ENCODE measurements at places on chromosomes 4 and X.
A peak's percentile ranks its signal among the peaks of the same experiment; 100 is the strongest.

GRCh38 chr4:87974856-87975462 is 555 bp upstream of the SPP1 start:
- no peak for DNase-seq

- DNase-seq: no peak
Measured at GRCh38 chr4:88964450-88964849, 92.5 kb downstream of the FAM13A start.

DNA sequence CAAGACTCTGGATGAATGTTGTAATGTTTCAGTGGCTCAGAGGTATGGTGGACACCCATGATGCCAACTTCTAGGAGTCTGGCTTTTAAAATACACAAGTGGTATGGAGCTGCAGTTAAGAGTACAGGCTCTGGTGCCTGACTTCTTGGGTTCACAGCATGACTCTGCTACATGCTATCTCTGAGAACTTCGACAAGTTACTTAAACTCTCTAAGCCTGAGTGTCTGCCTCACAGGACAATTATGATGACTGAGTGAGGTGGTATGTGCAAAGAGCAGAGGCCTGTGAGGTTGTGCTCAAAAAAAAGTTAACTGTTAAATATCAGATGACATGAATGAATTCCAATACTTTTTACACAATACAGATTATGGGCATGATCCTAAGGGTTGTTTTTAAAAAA is 90.9 kb upstream of the SRD5A3 start:
- no peak for DNase-seq

- no peak for DNase-seq
Measured at GRCh38 chr4:45502471-45502870, 621.4 kb downstream of the GABRG1 start.

DNA sequence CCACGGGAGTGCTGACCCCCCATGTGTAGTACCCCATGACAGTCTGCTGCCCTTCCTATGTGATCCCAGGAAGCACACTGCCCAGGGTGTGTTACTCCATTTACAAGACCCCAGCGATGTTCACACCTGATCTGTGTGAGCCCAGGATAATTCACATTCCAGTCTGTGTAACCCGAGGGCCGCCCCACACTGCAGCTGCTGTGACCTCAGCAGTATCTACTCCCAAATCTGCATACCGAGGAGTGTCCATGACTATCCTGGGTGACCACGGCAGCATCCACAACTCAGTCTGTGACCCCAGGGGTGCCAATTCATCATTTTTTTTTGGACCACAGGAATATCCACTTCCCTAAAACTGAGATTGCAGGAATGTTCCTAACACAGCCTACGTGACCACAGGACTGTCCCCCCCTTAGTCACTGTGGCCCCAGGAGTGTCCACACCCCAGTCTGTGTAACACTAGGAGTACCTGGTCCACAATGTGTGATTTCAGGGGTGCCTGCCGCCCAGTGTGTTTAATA is 7.8 kb upstream of the GLOD5 start:
- no peak for DNase-seq

DNA sequence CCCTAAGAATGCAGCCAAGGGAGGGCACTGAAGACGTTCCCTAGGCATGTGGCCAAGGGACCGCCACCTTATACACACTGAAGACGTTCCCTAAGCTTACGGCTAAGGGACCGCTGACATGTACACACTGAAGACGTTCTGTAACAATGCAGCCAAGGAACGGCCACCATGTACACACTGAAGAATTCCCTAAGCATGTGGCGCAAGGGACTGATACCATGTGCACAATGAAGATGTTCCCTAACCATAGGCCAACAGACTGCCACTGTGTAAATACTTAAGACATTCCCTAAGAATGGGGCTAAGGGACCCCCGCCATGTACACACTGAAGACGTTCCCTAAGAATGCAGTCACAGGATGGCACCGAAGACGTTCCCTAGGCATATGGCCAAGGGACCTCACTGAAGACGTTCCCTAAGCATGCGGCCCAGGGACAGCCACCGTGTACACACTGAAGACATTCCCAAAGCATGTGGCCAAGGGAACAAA is 36.1 kb downstream of the DHRSX start:
- DNase-seq: no peak

DNA sequence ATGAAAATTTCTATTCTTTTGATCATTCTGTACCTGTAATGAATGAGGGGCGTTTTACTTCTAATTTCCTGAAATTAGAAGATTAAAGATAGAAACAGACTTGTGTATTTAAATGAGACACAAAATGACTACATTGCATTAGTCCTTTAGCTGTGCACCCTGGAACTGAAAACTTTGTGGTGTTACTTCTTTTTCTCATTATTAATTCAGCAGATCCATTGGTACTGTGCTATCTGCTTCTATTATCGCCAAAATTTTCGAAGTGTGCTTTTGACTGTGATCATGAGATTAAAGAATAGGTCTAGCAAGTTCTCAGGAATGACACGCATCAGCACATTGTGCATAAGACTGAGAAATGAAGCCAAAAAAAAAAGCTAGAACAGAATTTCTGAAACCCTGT is 1938.9 kb upstream of the TENM3 start:
- no peak for DNase-seq

DNA sequence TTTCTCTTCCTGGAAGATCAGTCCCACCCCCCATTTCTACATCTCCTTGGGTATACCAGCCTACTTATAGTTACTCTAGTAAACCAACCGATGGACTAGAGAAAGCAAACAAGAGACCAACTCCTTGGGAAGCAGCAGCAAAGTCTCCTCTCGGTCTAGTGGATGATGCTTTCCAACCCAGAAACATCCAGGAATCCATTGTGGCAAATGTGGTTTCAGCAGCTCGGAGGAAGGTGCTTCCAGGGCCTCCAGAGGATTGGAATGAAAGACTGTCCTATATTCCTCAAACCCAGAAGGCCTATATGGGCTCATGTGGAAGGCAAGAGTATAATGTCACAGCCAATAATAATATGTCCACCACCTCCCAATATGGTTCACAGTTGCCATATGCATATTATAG is 78.2 kb upstream of the MYOZ2 start:
- DNase-seq: no peak

DNA sequence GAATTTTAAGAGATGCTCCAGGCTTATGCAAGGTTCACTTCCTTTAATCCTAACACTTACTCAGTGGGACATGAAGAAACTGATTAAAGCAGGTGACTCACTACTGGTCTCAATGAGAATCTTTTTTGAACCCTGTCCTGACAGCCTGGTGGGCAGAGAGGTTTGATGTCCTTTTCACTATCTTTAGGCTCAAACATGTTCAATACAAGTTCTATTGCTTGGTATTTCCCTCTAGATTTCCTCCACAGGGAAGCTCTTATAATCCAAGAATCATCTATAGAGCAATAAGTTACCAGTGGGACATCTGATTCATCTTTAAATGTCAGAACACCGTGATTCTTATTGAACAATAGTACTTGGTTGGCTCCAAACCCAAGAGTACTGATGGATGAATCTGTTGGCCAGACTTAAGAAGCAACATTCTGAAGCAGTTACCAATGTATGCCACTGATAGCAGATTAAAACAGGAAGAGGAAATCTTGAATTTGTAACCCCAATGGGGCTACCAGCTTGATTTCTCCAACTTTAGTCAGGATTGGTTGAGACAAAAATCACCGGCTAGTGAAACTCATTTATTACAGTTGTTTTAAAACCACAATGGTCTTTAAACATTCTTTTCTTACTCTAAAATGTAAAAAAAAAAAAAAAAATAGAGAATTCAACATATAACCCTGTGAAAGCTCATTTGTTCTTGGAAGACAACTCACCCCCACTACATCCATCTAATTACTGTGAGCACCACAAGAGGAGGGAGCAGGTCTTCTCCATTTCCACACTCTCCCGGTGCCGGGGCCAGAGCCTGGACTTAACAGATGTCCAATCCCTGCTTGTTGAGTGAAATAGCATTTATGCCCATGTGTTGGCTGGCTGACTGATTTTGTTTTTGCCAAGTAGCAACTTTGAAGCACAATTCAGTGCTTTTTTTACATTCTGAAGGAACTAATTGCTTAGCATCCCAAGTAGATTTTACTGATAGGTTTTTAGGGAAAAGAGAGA is 43.3 kb downstream of the FGFBP1 start:
- no peak for DNase-seq

- DNase-seq: no peak
Measured at GRCh38 chr4:8221476-8221875, 22.4 kb downstream of the SH3TC1 start.

- no peak for DNase-seq
Measured at GRCh38 chr4:105092768-105093167, 53.9 kb upstream of the TET2 start.

DNA sequence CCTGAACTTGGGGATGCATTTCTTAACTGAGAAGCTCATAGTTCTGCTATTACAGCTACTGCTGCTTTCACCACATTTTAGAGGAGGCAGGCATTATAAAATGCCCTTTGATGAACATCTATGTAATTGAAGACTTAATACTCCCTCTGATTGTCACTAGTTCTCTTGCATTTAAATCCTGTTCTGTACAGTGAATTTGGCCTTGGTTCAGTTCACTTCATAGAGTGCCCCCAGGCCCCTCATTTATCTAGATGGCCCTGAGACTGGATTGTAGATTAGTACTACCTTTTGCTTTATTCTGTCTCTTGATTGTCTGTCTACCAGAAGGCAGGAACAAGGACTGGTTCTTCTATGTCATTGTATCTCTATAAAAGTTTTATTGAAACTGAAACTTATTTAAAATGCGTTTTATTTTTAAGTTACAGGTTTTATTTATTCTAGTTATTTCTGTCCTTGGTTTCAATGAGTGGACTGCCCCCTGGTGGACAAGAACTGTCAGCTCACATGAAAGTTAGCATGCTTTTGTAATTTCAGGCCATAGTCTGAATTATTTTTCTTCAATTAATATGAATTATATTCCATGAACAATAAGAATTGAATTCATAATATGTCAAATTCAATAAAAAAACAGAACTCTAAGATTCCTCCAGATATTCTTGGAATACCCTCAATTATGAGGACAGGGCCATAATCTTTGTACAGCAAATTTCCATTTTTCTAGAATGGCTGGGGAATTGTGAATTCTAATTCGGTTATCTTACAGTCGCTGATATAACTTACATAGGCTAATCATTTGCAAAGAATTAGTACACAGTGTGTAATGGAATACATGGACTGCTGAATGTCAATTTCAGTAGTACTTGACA is 47.2 kb upstream of the TMEM33 start:
- DNase-seq: peak; percentile 14

- DNase-seq: no peak
Measured at GRCh38 chr4:53646795-53647194, 55.5 kb upstream of the LNX1 start.

DNA sequence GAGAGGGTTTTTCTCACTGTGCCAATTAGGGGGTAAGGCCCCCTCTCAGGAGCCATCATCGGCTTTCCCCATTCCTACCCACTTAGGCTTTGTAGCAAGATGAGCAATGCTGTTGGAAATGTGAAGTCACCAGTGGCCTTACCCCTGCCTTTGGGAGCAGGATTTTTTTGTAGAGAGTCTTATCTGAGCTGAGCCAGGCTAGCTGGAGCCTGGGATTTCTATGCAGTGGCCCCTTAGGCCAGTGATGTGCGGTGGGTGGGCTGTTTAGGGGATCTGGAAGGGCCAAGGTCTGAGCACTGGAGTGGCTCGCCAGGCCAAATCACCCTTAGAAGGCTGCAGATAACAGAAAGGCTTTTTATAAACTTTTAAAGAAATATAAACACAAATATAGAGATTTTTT is 4.2 kb downstream of the CXorf65 start:
- DNase-seq: no peak

DNA sequence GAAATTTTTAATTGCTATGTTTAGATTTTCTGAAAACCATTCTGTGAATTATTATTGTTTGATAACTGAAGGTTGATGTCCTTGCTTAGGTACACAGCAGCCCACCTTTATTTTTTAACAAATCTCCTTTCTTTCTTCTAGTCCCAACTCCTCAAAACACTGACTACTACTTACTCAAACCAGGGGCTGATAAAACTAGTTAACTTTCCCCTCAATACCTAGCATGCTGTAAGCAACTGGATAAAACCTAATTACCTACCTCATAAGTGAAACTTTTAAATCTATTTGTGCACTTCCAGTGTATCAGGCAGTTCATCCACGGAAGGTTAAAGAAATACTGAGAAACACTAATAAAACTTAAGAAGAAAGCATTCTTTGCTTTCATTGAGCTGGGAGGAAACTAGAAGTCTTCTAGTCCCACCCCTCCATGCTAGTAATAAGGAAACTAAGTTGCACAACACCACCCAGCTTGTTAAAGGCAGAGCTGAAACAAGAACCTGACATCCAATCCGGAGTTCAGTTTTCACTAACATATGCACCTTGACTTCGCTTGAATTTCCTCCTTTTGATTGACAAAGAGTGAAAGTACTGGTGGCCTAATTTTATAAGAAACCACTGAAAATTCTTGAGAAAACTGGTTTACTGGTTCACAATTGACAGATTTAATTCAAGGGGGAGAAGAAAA is 180.2 kb upstream of the TET2 start:
- DNase-seq: no peak

GRCh38 chr4:5757091-5757490 is 46.1 kb downstream of the EVC start:
- DNase-seq: no peak

DNA sequence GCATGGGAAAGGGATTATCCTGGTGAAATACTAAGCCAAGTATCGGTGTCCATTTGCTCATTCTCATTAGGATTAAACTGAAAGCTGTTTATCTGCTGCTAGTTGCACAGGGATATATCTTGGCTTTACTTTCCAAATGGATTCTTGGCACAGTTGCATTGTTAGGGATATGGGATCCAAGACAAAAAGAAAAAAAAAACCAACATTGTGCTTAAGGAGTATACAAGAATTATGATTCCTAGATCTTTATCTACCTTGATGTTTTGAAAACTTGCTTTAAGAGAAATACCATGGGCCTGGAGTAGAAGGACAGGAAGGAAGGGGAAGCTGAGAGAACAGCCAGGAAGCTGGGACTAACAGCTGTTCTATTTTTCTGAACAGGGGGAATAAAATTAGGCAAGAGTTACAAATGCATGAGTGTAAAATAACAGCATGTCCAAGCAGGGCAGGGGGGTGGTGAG is 107.6 kb downstream of the ATXN3L start:
- DNase-seq: no peak

DNA sequence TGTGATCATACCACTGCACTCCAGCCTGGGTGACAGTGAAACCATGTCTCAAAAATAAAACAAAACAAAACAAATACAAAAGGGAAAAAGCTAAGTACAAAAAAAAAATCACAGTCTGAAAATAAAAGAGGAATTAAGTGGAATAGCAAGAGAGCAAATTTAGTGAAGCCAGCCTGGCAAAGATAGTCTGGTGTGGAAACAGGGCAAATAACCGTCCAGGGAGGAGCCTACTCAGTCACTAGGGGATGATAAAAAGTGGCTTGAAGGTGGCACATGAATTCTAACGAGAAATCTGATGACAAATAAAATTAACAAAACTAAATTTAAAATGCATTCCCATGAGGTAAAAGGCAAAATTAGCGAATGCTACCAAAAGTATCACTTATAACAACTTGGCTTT is 8.2 kb downstream of the PDGFC start:
- no peak for DNase-seq

GRCh38 chr4:185710487-185710995 is 101.5 kb downstream of the SORBS2 start:
- no peak for DNase-seq

- no peak for DNase-seq
Measured at GRCh38 chrX:29762006-29762405, 453.4 kb upstream of the MAGEB2 start.

Measured in NCI-H1105 treated with DMSO at 0.1 percent for 48 hours (cell line).